ENCODE measurements at places on chromosomes 1 and 21.

- no peak for DNase-seq
These were observed 30.6 kb downstream of the WLS start for GRCh38 chr1:68201546-68202238.

- no peak for DNase-seq
These were observed 134.6 kb upstream of the PDE4B start for GRCh38 chr1:65658122-65658521.

GRCh38 chr1:14980621-14981218 is 172.8 kb upstream of the TMEM51 start:
- DNase-seq, result no peak

DNA sequence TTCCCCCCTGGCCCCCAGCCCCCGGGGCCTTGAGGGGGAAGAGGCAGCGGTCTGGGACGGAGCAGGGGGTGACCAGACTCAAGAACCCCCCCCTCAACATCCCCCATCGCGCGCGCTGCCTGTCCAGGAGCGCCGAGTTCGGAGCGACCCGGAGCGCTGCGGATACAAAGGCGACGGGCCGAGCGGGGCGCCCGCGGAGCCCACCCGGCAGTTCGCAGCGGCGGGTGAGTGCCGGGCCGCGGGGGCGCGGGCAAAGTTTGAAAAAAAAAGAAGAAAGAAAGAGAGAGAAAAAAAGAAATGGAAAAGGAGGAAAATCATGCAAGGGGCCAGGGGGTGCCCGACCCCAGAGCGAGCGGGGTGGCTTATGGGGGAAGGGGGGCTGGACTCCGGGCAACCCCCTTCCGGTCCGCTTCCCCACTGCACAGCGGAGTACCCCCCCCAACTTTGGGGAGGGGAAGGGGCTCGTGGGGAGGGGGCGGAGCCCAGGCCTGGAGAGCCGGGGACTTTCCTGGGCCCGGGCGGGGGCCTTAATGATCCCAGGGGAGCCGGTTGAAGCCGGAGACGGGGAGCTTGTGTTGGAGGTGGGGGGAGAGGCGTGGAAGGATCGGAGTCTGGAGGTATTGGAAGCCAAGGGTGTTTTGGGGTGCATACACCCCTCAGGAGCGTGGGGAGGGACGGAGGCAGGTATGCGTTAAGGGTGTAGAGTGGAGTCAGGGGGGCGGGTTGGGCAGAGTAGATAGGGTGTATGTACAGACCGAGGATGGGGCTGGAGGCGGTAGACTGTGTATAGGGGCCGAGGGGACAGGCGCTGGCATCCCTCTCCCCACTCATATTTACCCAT is 502 bp downstream of the VANGL2 start:
- DNase-seq, result no peak

GRCh38 chr1:37682334-37682987 is 9.9 kb upstream of the CDCA8 start:
- peak; percentile 40 for DNase-seq

DNA sequence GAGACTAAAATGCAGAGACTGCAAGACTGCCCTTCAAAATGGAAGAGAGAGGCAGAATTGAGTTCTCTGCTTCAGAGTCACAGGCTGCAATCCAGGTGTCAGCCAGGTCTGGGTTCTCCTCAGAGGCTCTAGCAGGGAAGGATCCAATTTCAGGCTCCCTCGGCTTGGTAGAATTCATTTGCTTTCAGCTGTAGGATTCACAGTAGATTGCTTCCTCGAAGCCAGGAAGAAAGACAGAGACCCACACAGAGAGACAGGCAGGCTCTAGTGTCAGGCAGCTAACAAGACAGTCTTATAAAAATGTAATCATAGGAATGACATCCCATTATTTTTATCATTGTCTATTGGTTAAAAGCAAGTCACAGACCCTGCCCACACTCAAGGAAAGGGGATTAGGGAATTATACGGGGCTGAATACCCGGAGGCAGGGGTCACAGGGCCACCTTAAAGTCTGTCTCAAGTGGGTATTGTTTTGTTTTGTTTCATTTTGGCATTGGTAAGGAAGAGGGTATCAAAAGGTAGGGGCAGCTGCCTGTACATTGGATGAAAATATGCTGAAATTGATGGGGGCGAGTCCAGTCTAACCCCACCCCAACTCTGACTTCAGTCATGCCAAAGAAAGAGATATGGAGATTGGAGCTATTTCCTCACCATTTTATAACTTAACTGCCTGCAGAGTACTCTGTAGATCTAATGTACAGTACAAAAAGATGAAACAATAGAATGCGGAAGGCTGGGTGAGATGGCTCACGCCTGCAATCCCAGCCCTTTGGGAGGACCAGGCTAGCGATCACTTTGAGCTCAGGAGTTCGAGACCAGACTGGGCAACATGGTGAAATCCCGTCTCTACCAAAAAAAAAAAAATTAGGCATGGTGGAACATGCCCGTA is 9.5 kb upstream of the TBCE start:
- DNase-seq, result no peak

- DNase-seq, result no peak
These were observed 79.7 kb upstream of the RAB4A start for GRCh38 chr1:229191066-229191674.
